ENCODE measurements at places on chromosomes 13 and 19.

DNA sequence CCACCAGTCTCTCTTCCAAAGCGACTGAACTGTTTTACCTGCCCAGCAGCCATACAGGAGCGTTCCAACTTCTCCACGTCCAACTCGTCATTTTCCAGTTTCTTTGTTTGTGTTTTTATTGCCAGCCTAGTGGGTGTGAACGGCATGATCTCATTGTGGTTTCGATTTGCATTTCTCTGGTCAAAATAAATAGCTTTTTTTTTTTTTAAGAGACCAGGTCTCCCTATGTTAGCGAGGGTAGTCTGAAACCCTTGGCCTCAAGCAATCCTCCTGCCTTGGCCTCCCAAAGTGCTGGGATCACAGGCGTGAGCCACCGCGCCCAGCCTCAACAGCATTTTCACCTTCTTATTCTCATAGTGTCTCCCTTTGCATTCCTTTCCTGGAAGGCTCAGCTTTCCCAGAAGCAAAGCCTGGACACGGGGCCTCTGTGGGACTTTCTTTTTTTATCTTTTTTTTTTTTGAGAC, 4.2 kb upstream of the JSRP1 start:
- DNase-seq, result no peak

DNA sequence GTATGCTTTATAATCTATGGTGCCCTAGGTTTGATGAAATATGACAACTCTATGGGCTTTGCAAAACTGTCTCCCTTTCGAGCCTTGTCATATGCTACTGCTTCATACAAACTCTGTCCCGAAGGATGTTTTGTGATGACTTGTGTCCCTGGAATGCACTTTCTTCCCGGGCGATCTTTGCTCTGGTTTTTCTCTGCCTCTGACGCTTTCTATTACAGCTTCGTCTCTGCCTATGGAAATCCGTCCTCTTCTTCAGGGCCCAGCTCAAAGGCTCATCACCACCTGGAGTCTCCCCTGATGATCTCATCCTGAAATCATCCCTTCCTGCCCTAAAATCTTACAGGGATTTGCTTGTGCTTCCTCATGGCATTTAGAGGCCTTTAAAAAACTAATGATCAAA, 191.5 kb upstream of the KL start:
- DNase-seq, result no peak

DNA sequence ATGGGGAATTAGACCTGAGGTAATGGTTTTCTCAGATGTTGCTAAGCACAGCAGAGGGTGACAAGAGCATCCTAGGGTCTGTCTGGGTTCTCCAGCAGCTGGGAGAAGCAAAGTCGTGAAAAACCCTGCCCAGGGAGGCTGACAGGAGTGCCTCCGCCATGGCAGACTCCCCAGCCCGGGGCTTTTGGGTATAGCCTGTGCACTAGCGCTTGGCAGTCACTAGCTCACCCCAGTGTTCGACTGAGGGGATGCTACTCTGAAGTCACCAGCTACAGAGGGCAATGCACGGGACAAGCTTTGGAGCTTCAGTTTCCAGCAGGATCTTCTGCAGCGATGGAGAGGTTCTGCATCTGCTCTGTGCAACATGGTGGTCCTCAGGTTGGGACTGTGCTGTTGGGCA, 87.5 kb downstream of the ING1 start:
- DNase-seq, result no peak

DNA sequence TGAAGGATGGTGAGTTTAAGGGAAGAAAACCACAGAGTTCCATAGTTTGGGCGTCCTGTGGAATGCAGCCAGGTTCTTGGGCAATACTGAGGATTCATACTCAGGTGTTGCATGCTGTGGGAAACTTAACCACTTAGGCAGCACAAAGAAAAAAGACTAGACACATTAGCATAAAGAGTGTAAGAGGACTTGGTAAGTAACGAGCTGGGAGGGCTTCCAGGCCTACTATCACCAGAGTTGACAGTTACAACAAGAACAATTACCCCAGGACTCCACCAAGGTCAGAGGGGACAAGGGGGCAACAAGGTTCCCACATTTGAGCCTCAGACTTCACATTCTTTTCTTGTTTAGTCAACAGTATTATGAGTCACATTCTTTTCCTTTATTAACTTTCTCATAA, 33.2 kb downstream of the KCTD12 start:
- no peak for DNase-seq

DNA sequence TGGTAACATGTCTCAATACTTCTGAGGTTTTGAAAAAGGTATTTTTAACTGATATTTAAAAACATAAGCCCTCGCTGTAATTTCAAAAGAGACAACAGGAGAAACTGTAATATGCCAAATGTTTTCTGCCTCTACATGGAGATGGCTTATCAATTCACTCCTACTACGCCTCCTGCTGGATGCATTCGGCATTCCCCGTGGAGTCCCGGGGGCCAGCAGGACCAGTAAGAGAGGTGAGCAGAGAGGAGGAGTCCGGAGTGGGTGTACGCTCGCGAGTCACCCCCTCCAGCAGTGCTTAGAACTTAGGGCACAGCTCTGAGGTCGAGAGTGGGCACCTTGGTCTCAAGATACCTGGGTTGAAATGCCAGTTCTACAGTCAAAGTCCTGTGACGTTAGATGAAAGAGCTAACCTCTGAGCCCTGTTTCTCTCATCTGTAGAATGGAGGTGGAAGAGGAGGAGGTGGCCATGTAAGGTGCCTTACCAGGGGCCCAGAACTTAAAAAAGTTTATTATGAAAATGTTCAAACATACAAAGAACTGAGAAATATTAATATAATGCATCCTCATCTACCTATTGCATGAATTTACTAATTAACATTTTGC, 110.2 kb downstream of the STK24 start:
- DNase-seq, result peak; percentile 25

DNA sequence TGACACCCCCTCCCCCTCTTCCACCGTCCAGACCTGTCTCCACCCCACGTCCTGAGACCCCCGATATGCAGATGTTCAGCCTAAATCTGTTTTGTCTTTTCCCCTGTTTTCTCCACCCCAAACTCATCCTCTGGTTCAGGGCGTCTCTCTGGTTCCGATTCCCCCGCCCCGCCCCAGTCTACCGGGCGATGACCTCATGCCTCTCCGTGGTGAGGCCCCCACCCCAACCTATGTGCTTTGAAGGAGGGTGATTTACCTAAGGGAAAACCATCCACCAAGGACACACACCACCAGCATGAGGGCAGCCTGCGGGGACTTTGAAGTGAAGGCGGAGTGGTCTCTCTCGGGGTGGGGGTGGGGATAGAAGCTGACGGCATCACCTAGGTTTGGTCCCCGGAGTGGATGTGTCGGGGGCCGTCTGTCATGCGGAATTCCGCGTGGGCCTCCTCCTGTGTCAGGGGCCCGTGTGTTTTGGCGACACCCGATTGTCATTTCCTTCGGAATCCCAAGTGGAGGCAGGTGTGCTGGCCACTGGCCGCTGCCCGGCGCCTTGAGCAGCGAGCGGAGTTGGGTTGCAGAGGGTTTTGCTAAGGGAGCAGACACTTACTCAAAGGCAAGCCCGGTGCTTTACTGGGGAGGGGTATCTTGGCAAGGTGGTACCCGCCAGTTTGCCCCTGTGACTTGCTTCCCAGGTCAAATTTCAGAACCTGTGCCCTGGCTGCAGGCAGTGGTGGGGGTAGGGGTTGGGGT, 1.4 kb downstream of the FZR1 start:
- peak; percentile 40 for DNase-seq

GRCh38 chr13:96816874-96817273, 177.4 kb downstream of the OXGR1 start:
- DNase-seq, result no peak

- DNase-seq, result no peak
Observed at GRCh38 chr13:113915012-113915763, 51.3 kb upstream of the GAS6 start.

DNA sequence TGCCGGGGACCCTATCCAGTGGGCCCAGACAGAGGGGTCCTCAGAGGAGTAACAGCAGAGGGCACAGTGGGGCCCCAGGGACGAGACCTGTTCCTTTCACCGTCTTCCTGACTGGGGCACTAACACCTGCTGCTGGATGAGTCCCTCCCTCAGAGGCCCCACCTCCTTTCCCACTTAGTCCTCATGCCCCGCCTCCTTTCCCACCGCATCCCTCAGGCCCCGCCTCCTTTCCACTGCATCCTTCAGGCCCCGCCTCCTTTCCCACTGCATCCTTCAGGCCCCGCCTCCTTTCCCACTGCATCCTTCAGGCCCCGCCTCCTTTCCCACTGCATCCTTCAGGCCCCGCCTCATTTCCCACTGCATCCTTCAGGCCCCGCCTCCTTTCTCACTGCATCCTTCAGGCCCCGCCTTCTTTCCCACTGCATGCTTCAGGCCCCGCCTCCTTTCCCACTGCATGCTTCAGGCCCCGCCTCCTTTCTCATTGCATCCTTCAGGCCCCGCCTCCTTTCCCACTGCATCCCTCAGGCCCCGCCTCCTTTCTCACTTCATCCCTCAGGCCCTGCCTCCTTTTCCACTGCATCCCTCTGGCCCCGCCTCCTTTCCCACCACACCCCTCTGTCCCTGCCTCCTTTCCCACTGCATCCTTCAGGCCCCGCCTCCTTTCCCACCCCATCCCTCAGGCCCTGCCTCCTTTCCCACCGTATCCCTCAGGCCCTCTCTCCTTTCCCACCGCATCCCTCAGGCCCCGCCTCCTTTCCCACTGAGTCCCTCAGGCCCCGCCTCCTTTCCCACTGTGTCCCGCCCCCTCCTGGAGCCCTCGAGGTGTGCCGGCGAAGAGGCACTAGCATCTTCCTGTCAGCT, 6.7 kb downstream of the SPPL2B start:
- no peak for DNase-seq

GRCh38 chr13:75324413-75324940, 157.5 kb downstream of the TBC1D4 start:
- DNase-seq, result no peak

- DNase-seq, result peak; percentile 6
Observed at GRCh38 chr19:19820774-19821320, 703 bp downstream of the ZNF506 start.

- DNase-seq, result no peak
Observed at GRCh38 chr19:3239367-3239766, 14.9 kb downstream of the CELF5 start.

DNA sequence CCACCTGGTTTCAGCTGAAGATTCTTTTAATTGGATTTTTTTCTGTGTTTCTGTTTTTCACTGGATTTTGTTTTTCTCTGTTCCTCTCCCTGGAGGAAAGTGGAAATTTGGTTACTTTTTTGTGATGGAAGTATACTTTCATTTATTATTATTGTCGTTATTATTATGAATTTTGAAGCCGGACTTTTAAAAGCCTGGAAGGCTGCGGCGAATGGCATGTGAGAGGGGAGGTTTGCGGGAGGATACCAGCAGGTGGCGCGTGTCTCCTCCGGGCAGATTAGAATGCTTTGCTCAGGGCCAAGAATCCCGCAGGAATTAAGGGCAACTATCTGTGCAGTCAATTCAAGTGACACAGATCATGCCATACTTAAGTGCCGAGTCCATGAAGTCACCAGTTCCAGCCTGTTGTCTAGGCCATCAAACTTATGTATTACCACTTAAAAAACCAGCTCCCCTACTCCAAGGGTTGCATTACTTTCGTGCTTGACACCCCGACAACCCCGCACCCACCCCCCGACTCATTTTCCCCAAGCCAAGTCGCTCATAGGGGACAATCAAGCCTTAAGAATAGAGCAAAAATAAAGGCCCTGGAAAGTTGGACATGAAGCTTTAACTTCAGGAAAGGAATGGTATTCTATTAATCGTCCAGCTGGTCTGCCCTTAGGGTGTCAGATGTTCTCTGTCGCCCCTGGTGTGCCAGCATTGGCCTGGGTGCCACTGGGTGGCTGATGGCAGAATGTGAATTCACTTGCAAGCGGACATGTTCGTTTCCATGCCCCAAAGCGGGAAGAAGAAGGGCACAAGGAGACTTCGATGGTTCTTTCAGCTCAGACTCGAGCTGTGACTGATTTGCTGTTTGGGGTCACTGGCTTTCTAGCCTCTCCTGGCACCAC, 1.3 kb upstream of the LRCH1 start:
- DNase-seq, result peak; percentile 56

DNA sequence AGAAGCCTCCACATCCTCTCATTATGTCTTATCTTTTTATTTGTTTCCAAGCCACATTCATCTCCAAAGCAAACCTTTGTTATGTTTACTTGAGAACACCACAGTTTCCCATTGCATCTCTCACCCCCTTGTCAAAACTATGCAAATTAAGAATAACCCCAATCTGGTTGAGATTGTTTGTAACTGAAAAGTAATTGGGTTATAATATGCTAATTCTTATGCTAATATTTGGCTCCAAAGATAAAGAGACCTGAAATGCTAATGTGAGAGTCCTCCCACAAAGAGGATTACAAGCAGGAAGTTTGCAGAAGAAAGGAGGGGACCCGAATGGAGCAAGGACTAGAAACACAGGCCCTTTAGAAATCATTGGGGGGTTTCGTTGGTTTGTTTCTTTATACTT, 92.9 kb upstream of the UBL3 start:
- no peak for DNase-seq

DNA sequence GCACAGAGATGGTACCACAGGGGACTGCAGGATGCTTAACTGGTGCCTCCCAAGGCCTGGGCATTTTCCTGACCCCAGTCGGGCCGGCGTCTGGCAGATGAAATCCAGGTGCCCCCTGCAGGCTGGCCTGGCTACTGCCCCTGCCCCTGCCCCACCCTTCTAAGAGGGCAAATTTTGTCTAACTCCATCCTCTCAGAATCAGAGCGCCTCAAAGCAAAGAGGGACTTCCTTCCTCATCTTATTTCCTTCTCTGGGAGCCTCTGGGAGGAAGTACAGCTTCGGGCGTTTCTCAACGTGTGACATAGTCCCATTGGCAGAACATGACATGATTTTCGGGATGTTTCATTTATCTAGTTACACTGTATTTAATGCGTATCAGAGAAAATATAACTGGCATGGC, 2.7 kb downstream of the PRKACA start:
- peak; percentile 41 for DNase-seq

DNA sequence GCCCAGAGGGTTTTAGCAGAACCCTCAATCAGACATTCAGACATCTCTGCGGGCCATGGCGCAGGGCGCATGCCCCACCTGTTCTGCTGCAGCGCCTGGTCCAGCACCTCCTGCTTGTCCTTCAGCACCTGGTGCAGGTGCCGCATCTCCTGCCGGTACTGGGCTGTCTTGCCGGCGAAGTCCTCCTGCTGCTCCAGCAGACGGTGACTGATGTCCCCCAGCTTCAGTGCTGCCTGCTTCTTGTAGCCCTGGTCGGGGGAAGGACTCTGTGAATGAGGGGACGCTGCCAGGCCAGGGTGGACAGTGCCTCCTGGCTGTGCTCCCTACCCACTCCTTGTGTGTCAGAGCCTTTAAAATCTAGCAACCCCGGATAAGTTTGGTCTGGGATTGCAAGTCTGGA, 12.2 kb upstream of the SLC7A9 start:
- DNase-seq, result no peak

DNA sequence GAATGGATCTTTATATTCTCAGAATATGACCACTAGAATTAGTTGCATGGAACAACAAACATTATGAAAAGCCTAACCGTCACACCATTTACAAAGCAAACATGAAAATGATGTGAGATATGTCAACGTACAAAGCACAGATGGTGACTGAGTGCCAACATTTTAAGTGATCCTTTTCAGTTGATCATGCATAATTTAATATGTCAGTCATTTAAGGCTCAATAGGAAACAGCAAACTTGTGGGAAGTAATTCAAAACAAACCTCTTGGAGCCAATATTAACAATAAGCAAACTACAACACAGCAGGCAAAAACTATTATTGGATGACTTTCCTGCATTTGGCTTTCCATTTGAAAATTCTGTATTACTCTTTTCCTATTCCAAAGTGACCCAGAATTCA, 277.6 kb downstream of the SLITRK6 start:
- no peak for DNase-seq

- no peak for DNase-seq
Observed at GRCh38 chr19:51837145-51837544, 42.2 kb downstream of the FPR3 start.

All from effector CD4-positive, alpha-beta T cell (primary cell).